ENCODE measurements at places on chromosomes 12 and 14. TPM values are rescaled to one million over a fixed set of nuclear protein-coding genes. Genes with fewer than 3 reads are reported as not detected.

TMEM117 gene
- 13.8 TPM for total RNA-seq

ALX1 gene
- not detected for total RNA-seq

ALDH1L2 gene
- total RNA-seq = 15.7 TPM

FOXA1 gene
- total RNA-seq = not detected

BICDL1 gene
- total RNA-seq = 66.4 TPM

HOXC10 gene
- not detected for total RNA-seq

STRN3 gene
- 107 TPM for total RNA-seq

RNASE7 gene
- not detected for total RNA-seq

SOX5 gene
- 394 TPM for total RNA-seq

All from parietal lobe (tissue), 2 donors.